ENCODE measurements at places on chromosomes 3 and 15.

GRCh38 chr15:65535192-65535591, 4.9 kb downstream of the HACD3 start:
- no peak for DNase-seq

DNA sequence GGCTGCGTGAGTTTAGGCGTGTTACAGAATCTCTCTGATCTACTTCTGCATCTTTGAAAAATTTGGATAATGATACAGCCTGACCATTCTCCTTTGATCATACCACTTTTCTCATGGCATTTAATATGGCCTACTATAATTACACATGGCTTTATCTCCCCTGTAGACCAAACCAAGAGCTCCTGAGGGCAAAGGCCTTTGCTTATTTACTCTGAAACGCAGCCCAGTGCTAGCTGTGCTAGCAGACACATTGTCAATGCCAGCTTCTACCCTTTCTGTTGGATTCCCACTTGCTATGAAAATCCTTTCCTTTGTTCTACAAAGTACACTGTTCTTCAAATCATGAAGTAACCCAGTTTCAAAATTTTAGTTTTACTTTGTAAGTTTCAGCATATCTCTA, 16.5 kb upstream of the VGLL4 start:
- no peak for DNase-seq

- DNase-seq = no peak
Observed at GRCh38 chr3:9416139-9416780, 18.8 kb downstream of the SETD5 start.

GRCh38 chr15:96352604-96353405, 22.3 kb downstream of the NR2F2 start:
- no peak for DNase-seq

DNA sequence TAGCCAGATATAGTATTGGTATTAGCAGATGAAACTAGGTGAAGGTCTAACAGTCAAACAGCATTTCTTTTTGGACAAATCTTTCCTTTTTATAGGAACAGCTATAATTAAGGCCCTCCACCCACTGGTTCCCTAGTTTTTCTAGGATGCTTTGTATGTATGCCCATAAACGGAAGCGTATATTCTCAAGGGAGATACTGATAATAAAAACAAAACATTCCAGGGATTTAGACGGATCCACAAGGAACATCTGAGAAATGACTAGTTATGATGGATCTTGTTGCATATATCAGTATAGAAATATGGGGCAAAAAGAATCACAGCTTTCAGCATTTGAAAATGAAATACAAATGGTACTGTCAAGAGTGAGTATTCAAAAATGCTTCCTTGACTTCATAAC, 22.5 kb downstream of the LRRC28 start:
- no peak for DNase-seq

DNA sequence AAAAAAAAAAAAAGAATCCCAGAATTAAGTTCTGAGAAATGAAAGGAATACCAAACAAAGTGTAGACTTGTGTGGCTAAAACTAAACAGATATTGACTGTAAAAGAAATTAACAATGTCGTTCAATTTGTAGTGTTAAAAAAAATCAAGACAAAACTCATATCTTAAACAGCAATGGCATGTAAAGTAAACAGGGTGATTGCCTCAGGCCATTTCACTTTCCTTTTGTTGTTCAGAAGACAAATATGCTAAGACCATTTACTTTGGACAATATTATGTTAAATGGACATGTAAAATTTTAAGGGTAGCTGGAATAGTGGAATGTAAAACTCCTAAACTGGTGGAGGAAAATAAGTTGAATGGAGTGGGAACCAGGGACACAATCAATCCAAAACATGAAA, 139.1 kb downstream of the RTP4 start:
- DNase-seq = no peak

DNA sequence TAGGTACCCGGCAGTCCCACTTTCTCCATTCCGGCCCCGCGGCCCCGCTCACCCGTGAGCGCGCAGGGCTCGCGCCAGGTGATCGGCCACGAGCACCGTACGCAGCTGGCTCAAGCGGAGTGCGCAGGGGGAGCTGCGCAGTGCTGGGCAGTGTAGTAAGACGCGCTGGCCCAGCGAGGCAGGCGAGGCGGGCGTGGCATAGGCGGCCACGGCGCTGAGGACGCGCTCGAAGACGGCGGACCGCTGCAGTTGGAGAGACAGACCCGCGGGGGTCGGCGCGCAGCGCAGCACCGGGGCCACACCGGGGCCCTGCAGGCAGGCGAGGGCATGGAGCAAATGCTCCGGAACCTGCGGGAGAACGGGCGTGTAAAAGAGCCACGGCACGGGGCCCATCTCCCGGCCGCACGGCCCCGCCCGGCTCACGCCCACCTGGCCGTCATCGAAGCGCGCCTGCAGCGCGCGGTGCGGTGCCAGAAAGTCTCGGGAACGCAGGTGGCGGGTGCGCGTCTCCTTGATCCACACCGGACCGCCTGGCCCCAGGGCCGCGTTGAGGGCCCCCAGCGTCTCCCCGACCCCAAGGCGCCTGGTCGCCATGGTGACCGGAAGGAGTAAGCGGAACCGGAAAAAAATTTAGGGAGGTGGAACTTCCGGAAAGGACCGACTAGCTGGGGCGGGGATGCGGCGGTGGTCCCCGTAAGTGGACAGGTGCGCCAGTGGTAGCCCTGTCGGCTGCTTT, at the start of gene DALRD3:
TSS of gene DALRD3 (minus strand) at position 610 of the 736 bp plus-strand sequence. CDS start at position 594, 16 bp downstream.
- DNase-seq = no peak
